ENCODE measurements at places on chromosomes 1 and 21.

- no peak for DNase-seq
These were observed 43.0 kb downstream of the ACOT7 start for GRCh38 chr1:6350416-6351088.

DNA sequence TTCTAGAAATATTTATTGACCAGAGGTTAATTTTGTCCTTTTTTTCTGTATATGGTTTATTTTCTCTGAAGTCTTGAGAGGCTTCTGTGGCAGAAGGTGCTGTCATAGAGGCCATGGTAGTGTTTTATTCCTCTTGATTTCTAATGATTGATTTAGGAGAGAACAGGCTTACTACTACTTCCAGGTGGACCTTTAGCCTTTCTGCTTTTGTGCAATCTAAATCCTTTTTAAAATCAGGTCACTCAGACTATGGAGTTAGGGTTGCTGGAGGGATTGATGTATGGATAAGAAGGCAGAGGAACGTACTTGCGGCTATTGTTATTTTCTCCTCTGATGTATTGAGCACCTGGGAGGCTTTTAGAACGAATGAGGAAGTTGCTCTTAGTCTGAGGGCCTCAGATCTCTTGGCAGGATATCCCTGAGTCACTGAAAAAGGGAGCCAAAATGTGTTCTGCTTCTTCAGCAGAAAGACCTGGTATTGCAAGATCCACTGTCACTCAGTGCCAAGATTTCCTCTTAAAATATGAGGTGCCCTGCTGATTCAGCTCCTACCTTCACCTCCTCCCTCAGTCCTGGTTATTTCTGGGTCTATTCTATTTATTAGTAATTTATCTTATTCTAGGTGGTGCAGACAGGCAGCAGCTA lies 277.4 kb downstream of the ZNF648 start:
- no peak for DNase-seq

- no peak for DNase-seq
These were observed 72.7 kb downstream of the CAPZB start for GRCh38 chr1:19412654-19413053.

DNA sequence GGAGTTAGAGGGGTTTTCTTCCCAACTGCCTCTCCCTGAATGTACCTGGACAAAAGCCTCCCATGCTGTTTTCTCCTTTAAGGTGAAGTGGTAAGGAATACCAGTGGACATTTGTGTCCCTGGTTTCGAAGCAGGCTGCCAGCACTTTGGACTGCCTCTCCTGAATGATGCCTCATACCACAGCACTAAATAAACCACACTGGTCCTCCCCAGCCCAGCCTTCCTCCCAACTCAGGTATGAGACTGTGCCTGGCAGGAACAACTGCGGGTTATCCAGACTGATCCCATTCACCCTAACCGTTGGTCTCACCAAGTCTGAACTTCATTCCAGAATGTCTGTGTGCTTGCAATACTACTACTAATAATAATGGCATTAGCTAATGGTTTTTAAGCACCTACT lies 9.3 kb downstream of the COQ8A start:
- no peak for DNase-seq

DNA sequence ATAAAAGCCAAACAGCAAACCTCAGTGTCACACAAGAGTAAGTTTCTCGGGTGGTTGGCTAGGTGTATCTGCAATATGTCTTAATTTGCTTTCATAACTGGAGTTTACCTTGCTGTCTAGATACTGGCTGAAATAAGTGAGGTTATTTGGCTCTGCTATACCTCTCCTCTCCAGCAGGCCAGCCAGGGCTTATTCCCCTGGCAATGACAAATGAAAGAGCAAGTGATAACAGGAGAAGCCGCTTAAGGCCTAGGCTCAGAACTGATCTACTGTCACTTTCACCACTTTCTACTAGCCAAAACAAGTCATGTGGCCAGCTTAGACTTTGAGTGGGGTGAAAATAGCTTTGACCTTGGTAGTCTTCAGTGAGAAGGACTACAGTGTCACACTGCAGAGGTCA lies 4.8 kb upstream of the RPE65 start:
- DNase-seq, result no peak

DNA sequence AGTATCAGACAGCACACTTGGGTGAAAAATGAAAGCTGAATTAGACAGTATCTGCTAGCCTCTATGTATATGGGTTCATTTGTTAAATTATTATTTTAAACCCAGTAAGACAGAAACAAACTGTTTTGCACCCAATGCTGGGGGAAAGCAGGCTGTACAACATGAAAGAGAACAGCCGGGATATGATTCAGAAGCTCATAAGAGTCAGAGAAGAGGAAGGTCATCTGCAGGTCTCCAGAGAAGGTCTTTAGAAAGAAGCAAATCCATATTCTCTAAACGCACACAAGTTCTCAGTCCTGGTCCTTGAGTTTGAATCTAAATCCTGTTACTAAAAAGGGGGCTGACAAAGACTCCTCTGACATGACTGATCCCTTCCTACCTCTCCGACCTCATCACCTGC lies 155.1 kb downstream of the SIPA1L2 start:
- no peak for DNase-seq
